Brain microvascular endothelial cell (primary cell): ENCODE measurements at places on chromosomes 4 and X.

- DNase-seq = peak; percentile 8
These were observed 43.2 kb upstream of the TMSB15B start for GRCh38 chrX:103919270-103919637.

- peak; percentile 77 for DNase-seq
These were observed 172 bp upstream of the HSPA4L start for GRCh38 chr4:127782025-127782274.

DNA sequence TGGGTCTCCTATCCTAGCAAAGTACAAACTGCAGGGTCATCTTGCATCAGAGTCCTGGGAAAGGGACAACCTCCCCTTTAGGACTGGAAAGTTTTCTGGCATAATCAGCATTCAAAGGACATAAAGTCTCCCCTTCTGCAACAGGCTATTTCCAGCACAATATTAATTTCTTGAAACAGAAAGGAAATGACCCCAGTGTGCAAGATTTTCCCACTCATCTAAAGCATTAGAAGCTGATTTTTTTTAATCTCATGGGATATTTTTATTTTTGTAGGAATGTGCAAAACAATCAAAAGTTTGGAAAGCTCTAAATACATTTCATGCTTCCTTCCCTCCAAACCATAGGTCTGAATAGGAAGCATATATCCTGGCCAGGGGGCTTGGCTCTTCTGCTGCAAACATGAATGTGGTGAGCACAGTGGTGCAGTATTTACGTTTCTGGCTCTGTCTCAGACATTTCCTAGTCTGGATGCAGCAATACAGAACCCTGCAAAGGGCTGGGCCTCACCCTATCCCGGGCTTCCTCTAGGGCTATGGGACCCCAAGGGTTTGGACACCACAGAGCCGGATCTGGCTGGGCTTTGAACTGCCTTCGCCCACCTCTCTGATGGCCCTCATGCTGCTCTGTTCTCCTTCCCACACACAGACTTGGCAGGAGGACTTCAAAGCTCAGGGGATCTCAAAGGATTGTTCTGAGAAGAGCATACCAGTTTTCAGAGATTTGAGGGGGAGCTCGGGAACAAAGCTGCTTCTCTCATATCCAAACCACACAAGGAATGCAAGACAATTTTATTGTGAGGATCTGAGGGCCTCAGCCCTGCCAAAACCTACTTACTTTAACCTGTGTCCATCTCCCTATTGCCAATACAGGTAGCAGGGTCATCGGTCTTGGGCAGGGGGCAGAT is 64.9 kb downstream of the POLR2B start:
- no peak for DNase-seq

- DNase-seq = peak; percentile 86
These were observed 516.2 kb upstream of the ADGRL3 start for GRCh38 chr4:60683973-60684372.

DNA sequence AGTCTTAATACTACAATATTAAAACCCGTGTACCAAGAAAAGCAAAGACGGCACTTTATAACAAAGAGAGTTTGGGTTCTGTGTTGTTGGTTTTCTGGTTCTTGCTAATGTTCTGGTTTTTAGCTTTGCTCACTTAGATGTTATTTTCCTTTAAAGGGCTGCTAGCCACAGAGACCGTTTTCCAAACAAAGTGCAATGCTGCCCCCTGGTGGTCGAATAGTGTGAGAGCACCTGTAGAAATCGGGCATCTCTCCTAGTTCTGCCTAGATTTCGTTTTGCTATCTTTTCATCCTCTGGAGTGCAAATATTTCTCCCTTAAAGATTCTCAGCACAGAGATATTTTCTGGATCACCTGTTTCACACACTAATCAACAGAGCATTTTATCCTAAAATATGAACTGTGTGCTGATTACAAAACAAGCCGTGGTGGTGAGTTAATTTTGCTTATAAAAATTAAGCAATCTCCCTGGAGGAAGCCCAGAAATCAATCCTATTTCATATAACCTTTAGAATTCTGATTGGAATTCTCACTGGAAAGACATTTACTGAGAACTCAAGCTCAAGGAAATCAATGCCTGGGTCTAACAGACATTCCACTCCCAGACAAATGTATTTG is 334.5 kb upstream of the NOCT start:
- DNase-seq = peak; percentile 66

DNA sequence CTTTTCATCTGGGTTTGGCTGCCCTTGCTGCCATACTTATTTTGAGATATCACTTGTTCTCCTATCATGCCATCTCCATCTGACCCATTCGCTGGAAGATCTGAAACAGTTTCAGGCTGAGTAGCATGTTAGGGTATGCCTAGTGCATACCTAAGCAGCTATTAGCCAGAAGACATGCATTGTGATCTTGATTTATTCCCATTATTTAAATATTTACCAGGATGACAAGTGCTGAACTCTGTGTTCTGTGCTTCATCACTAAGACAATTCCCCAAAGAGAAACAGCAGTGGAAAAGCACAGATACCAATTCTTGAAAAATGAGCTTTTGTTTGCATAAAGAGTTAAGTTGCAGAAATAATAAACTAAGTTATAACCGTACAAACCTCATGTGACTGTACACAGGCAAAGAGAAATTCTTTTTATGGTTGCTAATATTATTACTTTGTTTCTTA is 271.0 kb upstream of the ARSJ start:
- no peak for DNase-seq

DNA sequence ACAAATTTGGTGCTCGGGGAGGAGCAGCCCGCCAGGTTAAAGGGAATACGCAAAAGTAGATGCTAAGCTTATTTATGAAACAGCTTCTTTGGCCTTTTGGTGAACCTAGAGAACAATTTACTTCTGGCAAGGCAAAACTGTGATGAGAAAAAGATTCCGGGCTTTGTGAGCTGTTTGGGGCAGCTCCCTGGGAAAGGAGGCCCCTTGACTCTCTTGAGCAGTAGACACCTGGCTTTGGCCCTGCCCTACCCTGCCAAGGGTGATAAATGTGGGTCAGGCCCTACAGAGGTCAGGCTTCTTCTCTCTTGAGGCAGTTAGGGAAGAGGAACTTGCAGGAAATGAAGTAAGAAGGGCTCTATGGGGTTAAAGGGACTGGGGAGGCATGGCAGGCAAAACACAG is 509.6 kb downstream of the MID1IP1 start:
- no peak for DNase-seq

GRCh38 chrX:119455264-119455663 is 13.0 kb upstream of the SLC25A5 start:
- DNase-seq = no peak

DNA sequence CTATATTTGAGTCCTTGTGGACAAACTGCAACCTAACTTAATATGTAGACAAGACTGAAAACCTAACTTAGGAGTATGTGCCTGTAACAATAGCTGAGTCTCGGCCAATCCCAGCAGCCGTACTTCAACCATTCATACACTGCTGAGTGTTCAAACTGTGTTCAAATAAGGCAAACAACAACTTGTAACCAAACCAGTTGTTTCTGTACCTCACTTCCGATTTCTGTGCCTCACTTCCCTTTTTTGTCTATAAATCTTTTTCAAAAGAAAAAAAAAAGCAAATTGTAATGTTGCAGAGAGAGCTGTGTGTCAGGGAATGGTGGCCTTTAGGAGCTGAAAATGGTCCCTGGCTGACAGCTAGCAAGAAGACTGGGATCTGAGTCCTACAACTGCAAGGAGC is 46.0 kb downstream of the GEMIN8 start:
- no peak for DNase-seq

DNA sequence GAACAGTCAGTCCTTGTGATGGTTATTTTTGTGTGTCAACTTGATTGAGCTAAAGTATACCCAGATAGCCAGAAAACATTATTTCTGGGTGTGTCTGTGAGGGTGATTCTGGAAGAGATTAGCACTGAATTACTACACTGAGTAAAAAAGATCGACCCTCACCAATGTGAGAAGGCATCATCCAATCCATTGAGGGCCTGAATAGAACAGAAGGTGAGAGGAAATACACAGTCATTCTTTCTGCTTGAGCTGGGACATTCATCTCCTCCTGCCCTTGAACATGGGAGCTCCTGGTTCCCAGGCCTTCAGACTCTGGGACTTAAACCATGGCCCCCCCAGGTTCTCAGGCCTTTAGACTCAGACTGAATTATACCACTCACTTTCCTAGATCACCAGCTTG is 22.3 kb downstream of the INPP4B start:
- DNase-seq = no peak

GRCh38 chrX:130179170-130179569 is 7.4 kb downstream of the RAB33A start:
- DNase-seq = no peak

- no peak for DNase-seq
These were observed 8.7 kb upstream of the IL13RA1 start for GRCh38 chrX:118718737-118719136.

DNA sequence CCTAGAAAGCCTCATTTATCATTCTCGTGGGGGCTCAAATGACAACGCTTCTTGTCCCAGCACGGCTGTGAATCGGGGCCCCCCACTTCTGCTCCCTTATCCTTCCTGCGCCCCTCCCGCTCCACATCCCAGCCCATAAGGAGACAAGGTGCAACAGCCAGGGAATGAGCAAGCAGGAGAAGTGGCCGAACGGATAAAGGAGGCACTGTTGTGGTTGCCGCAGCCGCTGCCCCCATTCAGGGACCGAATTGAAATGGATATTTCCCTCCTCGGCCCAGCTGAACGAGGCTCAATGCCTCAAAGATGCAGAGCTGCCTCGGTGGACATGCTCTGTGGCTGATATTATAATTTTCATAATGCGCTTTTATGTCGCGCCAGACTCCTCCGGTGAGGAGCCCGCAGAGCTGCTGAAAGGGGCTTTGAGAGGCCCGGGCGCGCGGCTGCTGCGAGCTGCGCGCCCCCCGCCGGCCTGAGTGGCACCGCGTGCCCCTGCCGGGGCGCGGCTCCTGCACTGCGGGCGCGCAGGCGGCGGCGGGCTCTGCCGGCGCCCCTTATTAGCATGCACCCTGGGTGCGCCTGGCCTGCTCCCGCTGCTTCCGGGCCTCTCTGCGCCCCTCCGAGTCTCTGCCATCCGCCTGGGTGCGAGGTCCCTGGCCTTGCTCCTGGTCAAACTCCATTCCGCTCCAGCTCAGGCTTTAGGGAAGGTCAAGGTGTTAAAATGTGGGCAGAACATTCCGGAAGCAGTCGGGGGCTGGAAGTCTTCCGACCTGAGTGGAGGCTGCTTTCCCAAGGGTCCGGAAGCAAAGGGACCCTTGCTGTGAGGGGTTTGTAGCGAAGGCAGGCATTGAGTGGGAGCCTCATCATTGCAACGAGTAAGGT is 68.2 kb upstream of the TMEM33 start:
- no peak for DNase-seq

GRCh38 chrX:49312176-49312575 is 8.7 kb downstream of the GAGE10 start:
- no peak for DNase-seq

- DNase-seq = no peak
These were observed 25.2 kb upstream of the ZFX start for GRCh38 chrX:24124244-24124799.

- no peak for DNase-seq
These were observed 608.1 kb downstream of the MID1IP1 start for GRCh38 chrX:39409246-39409917.

GRCh38 chr4:75895744-75896314 is 6.4 kb downstream of the PPEF2 start:
- DNase-seq = no peak

DNA sequence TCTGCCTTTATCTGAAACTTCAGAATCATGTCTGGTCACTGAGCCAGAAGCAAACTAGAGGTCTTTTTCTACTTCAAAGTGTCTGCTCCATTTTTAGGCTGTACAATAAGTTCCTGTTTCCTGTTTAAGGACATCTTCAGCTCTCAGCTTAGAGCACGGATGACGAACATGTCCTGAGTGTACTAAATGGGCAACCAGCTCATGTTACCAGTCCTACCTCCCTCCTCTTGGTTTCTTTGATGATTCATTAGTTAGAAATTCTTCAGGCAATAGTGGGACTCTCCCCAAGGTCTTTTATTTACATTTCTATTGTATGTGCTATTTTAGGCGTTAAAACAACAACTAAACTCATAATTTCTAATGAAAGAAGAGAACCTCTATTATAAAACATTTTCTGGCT is 58.0 kb downstream of the ENPEP start:
- DNase-seq = peak; percentile 97

DNA sequence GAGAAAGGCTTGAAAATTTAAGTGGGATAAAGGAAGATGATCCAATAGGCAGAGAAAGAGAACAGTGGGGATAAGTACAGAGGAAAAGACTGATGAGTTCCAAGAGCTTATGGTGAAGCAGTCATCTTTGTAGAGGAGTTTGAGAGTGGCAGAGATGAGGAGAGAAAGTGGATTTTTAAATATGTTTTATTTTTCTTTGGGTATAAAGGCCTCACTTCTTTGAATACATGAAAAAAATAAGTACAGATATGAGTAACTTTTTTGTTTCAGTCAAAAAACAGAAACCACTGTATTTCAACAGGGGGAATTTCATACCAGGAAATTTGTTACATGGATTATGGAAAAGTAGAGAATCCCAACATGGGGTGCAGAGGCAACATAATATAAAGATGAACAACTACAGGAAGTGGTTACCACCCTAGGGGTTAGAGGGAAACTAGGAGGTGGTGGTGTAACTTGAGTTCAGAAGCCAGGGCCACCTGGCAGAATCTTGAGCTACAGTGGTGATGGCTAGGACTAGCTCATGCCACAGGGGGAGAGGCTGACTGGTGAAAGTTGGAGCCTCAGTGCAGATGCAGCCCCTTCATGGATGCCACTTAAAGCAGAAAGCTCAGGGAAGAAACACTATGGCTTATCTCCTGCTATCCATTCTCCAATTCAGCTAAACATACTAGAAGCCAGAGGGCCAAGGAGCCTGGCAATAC is 3.4 kb upstream of the CYBB start:
- DNase-seq = no peak

DNA sequence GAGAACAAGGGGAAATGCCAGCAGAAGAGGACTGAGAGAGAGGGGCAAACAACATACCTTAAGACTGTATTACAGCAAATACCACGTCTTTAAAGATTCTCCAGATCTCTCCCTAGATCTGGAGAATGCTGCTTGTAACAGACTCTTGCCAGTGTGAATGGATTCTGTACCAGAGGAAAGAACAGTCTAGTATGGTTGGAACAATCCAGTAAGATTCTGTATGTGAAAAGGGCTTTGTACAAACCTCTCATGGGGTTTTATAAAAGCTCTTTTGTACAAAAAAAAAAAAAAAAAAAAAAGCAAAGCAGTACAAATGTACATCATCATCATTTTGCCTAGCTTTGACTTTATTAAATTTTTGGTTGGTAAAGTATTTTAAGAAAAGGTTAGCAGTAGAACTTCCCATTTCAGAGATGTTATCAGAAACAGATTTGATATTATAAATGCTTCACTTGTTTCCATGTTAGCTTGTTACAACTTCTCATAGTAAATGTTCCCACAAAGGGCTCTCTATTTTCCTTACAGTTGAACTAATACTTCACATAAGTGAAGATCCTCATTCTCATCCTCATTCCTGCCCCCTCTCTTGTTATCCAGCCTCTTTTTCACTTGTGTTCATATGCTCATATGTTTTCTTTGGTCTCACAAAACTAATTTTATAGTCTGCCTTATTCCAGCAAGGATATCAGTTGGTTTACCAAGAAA is 144.2 kb downstream of the EDA start:
- DNase-seq = no peak

- no peak for DNase-seq
These were observed 167.0 kb upstream of the CPEB2 start for GRCh38 chr4:14835288-14835687.

GRCh38 chr4:93957186-93957585 is 128.6 kb downstream of the ATOH1 start:
- DNase-seq = no peak

GRCh38 chr4:11259837-11260236 is 168.9 kb downstream of the HS3ST1 start:
- DNase-seq = no peak

GRCh38 chr4:140497405-140497746 is 717 bp downstream of the MGAT4D start:
- DNase-seq = no peak
